ENCODE measurements at places on chromosomes 1 and 21. TPM values are rescaled to one million over a fixed set of nuclear protein-coding genes. Genes with fewer than 3 reads are reported as not detected.
A peak's percentile ranks its signal among the peaks of the same experiment; 100 is the strongest.

Gene ESRRG
- polyA plus RNA-seq: 0.26 TPM

DNA sequence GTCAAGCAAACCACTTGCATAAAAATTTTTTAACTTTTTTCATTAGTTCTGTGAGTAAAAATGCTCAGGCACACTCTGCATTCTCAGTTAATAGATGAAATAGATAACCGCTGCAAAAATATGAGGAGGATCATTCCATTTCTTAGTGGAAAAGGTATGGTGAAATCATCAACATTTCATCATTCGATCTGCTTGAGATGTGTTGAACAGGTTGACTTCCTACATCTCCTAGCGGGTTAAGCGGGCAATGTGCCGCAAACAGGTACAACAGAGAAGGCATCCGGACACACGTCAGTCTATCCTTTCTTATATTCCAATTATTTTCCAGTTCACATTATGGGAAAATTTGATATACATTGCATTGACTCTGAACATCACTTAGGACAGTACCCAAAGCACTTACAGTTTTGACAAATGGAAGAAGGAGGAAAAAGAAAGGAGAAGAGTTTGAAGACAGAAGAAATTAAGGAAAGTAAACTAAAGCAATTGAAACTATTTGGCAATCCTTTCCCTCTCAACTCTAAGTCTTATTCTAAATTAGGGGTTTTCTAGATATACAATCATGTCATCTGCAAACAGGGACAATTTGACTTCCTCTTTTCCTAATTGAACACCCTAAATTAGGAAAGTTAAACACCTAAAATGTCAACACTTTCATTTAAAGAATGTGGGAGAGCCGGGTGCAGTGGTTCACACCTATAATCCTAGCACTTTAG lies 33.5 kb downstream of the NIBAN1 start:
- no peak for DNase-seq
- no peaks in the 10 kb centered on the region for H3K27me3 ChIP-seq
- peaks cover 6% of the 10 kb centered on the region for H3K4me1 ChIP-seq
- H3K27ac ChIP-seq: peak overlapping the region; percentile 48

Gene SUSD4
- polyA plus RNA-seq: 0.31 TPM

GRCh38 chr1:57269630-57270225 lies 154.1 kb downstream of the DAB1 start:
- no peak overlapping the region for H3K4me3 ChIP-seq
- no peaks in the 10 kb centered on the region for H3K4me1 ChIP-seq
- no peaks in the 10 kb centered on the region for H3K27me3 ChIP-seq
- no peak overlapping the region for H3K27ac ChIP-seq
- no peaks in the 10 kb centered on the region for H3K36me3 ChIP-seq

DNA sequence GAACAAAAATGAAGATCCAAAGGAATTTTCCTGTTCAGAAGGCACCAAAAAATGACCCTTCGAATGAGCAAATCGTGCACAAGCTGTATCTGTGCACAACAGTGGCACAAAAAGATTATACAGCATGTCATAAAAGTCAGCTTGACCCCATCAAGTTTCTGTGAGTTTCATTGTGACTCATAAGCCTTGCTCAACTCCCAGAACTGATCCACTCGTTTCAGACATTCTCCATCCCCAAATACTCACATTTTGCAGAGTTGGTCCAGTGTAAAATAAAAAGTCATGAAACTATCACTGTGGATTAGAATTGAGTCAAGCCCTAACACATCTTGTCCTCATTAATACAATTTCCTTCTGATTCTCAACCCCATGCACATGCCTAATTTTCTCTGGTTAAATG lies 174.7 kb upstream of the PKN2 start:
- no peaks in the 10 kb centered on the region for H3K36me3 ChIP-seq
- H3K4me1 ChIP-seq: no peaks in the 10 kb centered on the region
- DNase-seq: no peak
- H3K27ac ChIP-seq: no peak overlapping the region
- H3K27me3 ChIP-seq: no peaks in the 10 kb centered on the region
- no peak overlapping the region for H3K4me3 ChIP-seq

GRCh38 chr1:36475910-36476604 lies 6.7 kb downstream of the CSF3R start:
- H3K27ac ChIP-seq: peak overlapping the region; percentile 75
- H3K36me3 ChIP-seq: no peaks in the 10 kb centered on the region
- H3K27me3 ChIP-seq: no peaks in the 10 kb centered on the region
- DNase-seq: peak; percentile 62
- H3K4me3 ChIP-seq: no peak overlapping the region

GRCh38 chr1:165403835-165404482 lies 41.0 kb downstream of the RXRG start:
- no peak overlapping the region for H3K4me3 ChIP-seq
- no peaks in the 10 kb centered on the region for H3K27me3 ChIP-seq
- H3K4me1 ChIP-seq: no peaks in the 10 kb centered on the region
- H3K27ac ChIP-seq: no peak overlapping the region
- H3K36me3 ChIP-seq: no peaks in the 10 kb centered on the region

DNA sequence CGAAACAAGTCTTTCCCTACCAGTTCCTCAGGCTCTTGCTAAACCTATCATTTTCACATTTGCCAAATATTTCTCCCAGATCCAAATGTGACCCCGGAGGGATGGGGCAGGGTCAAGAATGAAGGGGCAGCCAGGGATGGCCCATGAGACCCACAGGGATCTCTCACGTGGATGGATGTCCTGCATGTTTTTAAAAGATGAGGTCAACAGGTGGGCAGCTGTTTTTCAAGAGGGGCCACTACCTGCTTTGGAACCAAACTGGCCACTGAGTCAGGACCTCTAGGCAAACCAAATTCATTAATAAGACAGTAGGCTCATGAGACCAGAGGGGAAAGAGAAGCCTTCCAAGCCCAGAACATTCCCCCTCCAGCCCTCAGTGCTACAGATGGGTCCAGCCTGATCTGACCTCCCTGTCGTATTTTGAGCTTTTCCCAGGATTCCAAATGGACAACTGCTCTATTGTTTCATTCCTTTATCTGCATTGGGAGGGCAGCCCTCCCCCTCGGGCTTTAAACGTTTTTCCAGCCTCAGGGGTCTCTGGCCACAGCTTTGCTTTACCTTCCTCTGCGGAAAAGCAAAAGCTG lies 252.5 kb upstream of the IRF2BP2 start:
- no peaks in the 10 kb centered on the region for H3K36me3 ChIP-seq
- H3K27me3 ChIP-seq: no peaks in the 10 kb centered on the region
- H3K27ac ChIP-seq: no peak overlapping the region
- no peaks in the 10 kb centered on the region for H3K4me1 ChIP-seq

- H3K36me3 ChIP-seq: peaks cover 2% of the 10 kb centered on the region
- no peaks in the 10 kb centered on the region for H3K27me3 ChIP-seq
- DNase-seq: no peak
- H3K27ac ChIP-seq: no peak overlapping the region
- no peaks in the 10 kb centered on the region for H3K4me1 ChIP-seq
- no peak overlapping the region for H3K4me3 ChIP-seq
These were observed 63.2 kb downstream of the SRSF11 start for GRCh38 chr1:70284366-70284765.

GRCh38 chr1:34780528-34780927 lies 486 bp upstream of the GJB3 start:
- H3K36me3 ChIP-seq: no peaks in the 10 kb centered on the region
- peaks cover 32% of the 10 kb centered on the region for H3K27me3 ChIP-seq
- H3K4me1 ChIP-seq: no peaks in the 10 kb centered on the region

Gene MAST2
- polyA plus RNA-seq: 69.0 TPM

Gene PADI1
- polyA plus RNA-seq: 0.62 TPM

- no peak overlapping the region for H3K27ac ChIP-seq
- no peaks in the 10 kb centered on the region for H3K27me3 ChIP-seq
- no peak overlapping the region for H3K4me3 ChIP-seq
These were observed 66.4 kb upstream of the KLHDC7A start for GRCh38 chr1:18414321-18414720.

Gene ALG6
- polyA plus RNA-seq: 3.8 TPM

Gene S100B
- polyA plus RNA-seq: 0.24 TPM

- no peaks in the 10 kb centered on the region for H3K36me3 ChIP-seq
- no peaks in the 10 kb centered on the region for H3K27me3 ChIP-seq
- no peak for DNase-seq
- no peak overlapping the region for H3K27ac ChIP-seq
- H3K4me3 ChIP-seq: no peak overlapping the region
These were observed 131.9 kb downstream of the CYYR1 start for GRCh38 chr21:26441149-26441548.

Gene CNR2
- polyA plus RNA-seq: not detected

- no peak overlapping the region for H3K4me3 ChIP-seq
- no peaks in the 10 kb centered on the region for H3K4me1 ChIP-seq
- DNase-seq: no peak
- H3K36me3 ChIP-seq: peaks cover 14% of the 10 kb centered on the region
These were observed 71.2 kb downstream of the ARHGEF10L start for GRCh38 chr1:17610713-17611112.

Gene ATP1A2
- 0.07 TPM for polyA plus RNA-seq

DNA sequence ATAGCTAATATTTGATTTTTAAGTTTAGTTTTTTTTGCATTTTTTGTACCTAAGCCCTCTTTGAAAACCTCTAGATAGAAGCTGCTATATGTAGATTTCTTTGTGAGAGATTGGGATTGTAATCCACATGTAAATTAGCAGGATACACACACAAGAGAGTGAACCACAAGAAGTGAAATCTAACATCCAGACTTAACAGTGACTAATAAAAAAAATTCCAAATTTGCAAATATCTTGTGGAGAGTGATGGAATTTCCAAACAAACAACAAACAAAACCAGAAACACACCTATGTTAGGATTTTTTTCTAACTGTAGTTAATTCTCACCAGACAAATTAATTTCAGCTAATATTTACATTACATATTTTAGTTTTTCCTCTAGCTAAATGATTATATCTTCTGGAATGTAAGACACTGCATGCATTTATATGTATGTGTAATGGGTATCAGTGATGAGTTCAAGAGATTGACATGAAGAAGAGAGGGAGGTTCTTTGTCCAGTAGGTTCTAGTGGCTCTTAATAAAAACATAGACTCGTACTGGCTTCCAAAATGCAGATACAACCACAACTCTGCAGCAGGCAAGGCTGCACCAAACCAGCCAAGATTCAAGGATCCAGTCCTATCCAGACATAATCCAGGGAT lies 12.8 kb downstream of the CLDN17 start:
- no peaks in the 10 kb centered on the region for H3K4me1 ChIP-seq
- no peaks in the 10 kb centered on the region for H3K27me3 ChIP-seq
- H3K4me3 ChIP-seq: no peak overlapping the region
- H3K36me3 ChIP-seq: no peaks in the 10 kb centered on the region
- no peak for DNase-seq

DNA sequence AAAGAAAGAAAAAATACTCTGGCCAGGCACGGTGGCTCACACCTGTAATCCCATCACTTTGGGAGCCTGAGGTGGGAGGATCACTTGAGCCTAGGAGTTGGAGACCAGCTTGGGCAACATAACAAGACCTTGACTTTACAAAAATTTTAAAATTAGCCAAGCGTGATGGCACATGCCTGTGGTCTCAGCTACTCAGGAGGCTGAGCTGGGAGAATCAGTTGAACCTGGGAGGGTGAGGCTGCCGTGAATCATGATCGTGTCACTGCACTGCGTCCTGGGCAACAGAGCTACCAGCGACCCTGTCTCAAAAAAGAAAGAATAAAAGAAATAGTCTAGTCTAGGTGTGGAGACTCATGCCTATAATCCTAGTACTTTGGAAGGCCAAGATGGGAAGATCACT lies 22.3 kb downstream of the RRP1B start:
- DNase-seq: no peak
- H3K27ac ChIP-seq: no peak overlapping the region
- no peaks in the 10 kb centered on the region for H3K27me3 ChIP-seq
- no peak overlapping the region for H3K4me3 ChIP-seq

Gene SH2D2A
- polyA plus RNA-seq: not detected

DNA sequence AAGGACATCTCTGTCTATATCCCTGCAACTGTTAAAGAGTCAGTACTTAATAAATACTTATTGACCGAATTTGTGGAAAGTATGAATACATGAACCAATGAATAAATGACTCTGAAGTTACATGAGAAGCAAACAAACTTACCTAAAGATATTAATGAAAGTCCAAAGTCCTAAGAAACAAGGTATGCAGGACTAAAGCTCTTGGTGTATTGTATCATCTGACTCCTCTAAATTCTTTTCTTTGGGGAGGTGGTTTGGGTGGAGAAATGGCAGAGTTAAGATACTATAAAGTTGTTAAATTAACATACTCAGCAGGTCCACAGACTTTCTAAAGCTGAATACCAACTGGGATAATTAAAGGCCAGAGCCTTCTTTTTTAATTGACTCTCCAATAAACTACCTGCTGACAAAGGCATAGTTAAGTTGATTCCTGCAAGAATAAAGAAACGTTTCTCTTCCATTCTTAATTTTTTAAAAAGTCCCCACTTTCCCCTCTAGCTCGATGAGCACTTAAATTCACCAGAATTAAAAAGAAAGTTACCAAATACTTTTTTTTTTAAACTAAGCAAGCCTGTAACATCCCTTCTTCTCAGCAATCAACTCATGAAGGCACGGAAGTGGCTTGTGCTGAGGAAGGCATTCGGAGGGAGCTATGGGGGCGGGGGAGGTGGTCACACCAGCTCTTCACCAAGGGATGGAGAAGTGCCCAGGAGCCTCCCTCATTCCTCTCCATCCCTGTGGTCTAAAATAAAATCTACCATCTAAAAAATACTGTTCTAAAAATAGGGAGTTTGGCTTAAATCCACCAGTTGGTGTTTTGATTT lies 61.1 kb downstream of the GADD45A start:
- peaks cover 10% of the 10 kb centered on the region for H3K4me1 ChIP-seq
- no peak overlapping the region for H3K27ac ChIP-seq
- no peaks in the 10 kb centered on the region for H3K27me3 ChIP-seq
- H3K36me3 ChIP-seq: peaks cover 5% of the 10 kb centered on the region
- H3K4me3 ChIP-seq: no peak overlapping the region

DNA sequence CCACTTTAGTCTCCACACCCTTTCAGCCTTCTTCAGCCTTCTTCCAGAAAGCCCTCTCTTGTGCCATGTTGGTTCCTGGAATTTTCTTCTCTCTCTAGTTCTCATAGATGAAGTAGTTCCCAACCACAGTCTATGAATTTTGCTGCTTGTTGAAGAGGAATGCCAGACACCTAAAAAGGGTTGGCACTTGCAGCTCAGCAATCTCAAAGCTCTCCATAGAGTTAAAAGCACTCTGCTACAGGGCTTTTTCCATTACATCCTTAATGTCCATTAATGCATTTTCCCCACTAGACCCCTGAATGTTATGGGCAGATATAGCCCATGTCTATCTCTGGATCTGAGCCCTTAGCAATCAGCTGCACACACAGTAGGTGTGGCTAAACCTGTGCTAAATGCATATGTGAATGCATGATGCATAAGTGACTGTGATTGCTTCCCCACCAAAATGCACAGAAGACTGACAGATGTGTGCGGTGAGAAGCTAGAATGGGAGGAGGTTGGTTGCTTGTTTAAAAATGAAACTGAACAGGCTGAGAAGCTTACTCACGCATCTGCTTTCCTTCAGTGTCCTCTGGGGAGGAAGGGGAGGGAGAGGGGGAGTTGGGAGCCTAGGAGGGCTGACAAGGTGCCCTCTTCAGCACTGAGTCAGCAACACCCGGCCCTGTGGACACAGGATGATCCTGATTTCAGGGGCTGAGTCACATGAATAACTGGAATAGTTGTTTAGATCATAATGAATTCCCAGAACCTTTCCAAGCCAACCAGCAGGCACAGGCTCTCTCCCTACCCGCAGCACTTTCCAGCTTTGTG lies 146.1 kb upstream of the FGGY start:
- H3K4me3 ChIP-seq: peak overlapping the region; percentile 43
- H3K36me3 ChIP-seq: no peaks in the 10 kb centered on the region
- no peaks in the 10 kb centered on the region for H3K27me3 ChIP-seq
- DNase-seq: peak; percentile 59
